ENCODE measurements at places on chromosomes 5 and 9.

GRCh38 chr5:95667061-95667618, 15.7 kb downstream of the SPATA9 start:
- DNase-seq, result no peak

DNA sequence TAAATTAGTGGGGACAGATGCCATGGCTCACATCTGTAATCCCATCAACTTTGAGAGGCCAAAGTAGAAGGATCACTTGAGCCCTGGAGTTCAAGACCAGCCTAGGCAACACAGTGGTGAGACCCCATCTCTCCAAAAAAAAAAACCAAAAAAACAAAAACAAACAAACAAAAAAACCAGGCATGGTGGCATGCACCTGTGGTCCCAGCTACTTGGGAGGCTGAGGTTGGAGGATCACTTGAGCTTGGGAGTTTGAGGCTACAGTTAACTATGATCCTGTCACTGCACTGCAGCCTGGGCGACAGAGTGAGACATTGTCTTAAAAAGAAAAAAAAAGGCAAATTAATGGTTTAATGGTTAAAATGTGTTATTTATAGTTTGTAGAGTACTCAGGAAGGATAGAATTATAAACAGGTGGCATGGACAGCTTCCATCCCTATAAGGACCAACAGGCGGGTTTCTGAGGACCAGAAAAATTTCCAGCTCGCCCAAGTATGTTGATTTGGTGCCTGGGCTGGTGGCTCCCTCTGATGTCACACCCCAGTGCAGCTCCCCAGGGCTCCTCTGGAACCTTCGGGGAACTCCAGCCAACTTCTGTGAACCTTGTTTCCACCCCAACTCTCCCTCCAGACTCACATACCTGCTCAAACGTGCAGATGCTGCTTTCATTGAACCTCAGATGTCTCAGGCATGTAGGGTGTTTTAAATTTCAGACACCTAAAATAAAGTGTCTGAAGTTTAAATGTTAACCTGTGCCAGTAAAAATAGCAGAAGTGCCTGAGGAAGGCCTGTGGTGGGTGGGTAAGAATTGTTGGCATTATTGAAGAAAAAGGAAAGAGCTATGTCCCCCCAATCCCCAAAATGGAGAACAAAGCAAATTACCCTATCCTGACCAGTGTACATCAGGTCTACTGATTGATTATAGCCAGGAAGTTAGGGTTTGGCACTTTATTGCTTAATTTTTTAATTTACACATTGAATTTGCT, 69.0 kb downstream of the TRIO start:
- no peak for DNase-seq

GRCh38 chr5:135891791-135892190, 3.9 kb downstream of the IL9 start:
- no peak for DNase-seq

- DNase-seq, result peak; percentile 92
Observed at GRCh38 chr9:71725590-71726338, 42.5 kb downstream of the CEMIP2 start.

- peak; percentile 93 for DNase-seq
Observed at GRCh38 chr9:120925535-120926396, 830 bp downstream of the TRAF1 start.

DNA sequence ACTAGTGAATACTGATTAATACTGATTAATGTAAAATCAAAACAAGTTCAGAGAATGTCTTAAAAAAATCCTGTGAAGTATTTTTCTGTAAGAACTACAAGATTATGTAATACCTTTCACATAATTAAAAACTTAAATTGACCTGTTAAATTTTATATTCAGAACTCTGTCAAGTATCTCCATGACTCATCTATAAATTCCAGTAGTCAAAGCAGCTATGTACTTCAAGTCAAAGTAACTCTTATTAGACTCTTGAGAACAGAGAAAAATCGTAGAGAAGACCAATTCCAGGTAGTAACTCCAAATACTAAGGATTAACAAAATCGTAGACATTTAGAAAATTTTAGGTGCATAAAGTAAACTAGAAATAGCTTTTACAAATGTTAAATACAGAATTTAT, 77.1 kb downstream of the HOMER1 start:
- peak; percentile 43 for DNase-seq

DNA sequence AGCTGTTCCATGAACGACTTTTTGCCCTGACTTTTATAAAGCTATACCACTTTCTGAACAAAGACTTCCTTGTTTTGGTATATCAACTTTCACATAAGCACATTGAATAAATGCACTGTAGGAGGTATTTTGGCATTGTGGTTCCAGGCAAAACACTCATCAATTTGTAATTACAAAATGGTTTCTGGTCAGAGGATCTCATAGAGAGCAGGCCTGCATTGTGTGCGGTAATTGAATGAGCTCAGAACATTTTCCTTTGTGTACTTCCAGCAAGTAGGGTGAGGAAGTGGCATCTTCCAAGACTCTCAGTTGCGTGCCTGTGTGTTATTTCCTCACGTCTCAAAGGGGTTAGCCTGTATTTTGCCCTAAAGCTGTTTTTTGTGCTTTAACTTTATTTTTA, 89.2 kb downstream of the PDE6A start:
- DNase-seq, result no peak

DNA sequence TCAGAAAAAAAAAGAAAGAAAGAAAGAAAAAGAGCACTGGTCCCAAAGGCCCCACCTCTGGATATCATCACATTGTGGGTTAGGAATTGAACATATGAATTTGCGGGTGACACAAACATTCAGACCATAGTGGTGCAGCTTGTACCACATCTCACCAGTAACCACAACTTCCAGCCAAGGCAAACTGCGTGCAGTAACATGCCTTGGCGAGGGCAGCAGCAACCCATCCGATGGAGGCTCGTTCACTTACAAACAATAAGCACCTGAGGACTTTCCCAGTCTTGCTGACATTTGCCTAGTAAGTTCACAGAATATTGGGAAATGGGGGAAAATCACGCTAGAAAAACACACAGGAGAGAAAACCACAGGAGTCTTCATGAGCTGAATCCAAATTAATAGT, 508.1 kb downstream of the ZNF608 start:
- DNase-seq, result no peak

- DNase-seq, result no peak
Observed at GRCh38 chr5:2282034-2282690, 399.4 kb upstream of the IRX4 start.

DNA sequence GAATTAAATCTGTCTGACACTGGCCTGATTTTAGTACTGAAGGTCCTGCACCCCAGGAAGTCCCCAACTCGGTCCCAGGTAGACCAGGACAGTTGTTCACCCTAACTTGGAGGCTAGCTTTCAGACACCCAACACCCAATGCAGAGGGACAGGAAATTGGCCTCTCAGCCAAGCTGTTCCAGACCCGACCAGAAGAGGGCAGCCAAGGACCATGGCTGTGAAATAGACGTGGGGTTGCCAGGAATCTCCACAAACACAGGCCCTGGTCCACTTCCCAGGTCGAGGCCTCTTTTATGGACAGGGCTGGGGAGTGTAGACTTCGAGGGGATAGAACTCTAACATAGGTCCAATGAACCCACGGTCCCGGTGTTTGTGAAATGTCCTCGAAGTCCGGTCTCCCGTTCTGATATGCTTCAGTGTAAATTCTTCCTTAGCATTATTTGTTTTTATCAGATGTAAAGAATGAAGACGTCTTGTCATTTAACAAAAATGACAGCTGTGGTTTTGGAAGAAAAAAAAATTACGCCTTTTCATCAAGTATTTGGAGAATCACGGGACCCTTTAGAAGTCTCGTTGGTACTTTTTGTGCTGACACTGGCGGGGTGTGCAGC, 260.3 kb upstream of the ADAMTS16 start:
- peak; percentile 68 for DNase-seq

DNA sequence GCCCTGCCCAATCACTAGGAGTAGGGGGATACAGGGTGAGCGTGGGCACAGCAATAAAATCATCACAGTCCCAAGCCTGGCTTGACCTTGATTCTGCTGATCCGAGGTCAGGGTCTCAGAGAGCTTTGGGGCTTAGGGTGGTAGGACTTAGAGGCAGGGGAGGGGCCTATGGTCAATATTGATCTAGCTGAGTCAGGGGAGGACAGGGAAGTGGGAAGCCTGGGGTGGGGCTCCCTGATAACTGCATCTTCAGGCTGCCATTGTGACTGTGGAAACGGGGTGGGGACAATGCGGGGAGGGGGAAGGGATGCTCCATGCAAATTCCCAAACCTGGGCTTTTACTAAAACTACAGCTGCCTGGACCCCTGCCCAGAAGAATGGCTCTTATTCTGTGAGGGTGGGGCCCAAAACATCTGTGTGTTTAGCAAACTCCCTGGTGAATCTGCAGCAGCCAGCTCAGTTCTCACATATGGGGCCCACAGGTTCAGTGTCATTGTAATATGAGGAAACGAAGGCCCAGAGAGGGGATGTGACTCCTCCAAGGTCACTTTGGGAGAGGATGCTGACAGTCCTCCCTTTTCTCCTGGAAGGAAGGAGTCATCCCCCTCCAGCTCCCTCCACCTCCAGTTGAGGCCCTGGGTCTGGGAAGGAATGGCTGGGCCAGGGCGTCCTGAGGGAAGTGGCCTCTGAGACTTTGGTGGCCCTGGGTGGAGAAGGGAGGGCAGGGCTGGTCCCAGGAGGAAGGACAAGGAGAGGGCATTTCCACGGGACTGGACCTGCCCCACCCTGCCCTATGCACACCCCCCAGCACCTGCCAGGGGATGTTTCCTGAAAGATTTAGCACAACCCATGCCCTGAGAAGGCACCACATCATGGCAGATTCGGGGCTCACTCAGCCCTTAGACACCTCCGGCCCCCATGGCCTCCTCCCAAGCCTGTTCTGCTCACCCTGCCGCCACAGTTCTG, 26.4 kb downstream of the SLC6A7 start:
- DNase-seq, result no peak

DNA sequence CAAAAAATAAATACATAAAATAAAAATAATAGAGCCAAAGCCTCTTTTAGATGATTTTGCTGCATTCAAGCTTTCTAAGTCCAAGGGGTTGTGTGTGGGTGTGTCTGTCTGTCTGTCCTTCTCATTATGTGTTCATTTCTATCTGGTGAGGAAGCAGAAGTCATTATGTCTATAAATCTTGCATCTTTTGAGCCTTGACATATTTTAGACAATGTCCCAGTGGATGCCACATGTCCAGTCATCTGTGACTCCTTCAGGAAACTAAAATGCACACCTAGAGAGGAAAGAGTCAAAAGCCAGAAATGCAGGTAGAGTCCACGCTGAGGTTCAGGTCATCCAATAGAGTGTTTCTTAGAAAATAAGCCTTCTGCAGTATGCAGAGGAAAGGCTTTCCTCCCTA, 80.9 kb downstream of the GALNT10 start:
- no peak for DNase-seq

DNA sequence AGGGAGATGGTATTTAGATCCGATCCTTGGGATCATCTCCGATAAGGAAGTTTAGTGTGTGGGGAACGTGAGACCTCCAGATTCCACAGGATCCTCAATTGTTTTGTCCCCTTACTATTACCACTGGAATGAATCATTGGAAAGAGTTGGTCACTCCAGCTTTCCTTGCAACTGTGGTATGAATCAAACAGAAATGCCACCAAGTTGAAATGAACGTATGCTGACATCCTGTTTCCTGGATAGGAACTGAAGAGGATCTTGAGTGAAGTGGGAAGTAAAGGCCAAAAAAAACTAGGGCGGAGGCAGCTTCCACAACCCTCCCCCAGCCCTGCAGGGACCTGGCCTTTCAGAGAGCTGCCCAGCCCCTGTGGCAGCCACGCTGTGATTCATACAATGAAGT, 23.9 kb downstream of the IRX1 start:
- DNase-seq, result no peak

DNA sequence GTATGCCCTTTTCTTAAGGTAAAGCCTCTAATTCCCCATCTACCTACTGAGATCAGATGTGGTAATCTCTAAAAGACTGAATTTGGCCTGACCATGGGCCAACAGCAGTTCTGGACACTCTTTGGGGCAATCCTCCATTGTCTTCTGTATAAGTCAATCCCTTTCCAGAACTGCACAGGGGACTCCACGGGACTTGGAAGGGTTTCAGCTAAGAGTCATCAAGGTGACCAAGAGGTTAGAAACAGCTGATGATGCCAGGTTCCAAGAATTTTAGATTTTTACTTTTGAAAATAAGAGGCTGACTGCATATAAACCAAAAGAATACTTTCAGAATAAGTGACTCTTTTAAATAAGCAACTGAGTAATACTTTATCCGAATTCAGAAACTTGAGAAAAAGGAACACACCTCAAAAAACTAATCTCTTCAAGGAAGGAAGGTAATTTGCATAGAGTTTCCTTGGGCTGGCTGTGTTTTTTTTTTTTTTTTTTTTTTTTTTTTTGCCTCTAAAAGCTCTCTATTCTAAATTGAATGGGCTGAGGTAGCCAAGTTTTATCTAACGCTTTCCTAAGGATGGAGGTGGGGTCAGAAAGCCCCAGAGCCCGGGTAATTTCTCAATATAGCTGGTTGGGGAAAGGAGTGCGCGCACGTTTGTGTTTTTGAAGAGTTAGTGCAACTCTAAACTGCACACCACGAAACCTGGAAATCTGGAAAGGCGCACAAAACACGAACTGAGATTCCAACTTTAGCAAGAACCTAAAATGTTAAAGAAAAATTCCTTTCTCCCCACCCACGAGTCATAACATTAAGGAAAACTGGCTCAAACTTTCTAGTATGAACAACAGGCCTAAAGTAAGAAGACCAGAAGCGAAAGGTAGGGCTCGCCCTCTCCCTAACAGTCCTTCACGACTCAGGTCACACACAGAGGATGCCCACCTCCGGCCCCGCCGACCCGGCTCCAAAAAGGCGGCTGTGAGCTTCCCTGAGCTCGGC, 1.3 kb downstream of the VCP start:
- peak; percentile 36 for DNase-seq

DNA sequence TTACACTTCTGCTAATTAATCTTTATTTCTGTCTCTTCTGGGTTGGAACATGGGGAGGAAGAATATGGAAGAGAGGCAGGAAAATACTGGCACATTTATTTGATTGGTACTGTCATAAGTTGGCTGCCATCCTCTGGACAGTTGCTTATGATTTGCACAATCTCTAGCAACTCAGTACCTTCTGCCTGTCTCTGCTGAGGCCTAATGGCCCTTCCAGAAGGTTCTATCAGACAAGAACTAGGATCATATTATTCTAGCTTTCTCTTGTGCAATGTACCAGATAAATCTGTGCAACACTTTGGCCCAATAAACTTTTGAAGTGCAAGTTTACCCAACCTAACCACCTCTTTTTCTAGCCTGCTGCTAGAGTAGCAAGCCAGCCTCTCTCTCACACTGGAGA, 335.0 kb downstream of the ARRDC3 start:
- no peak for DNase-seq

Data from EH (cell line).